GM12878 (cell line): ENCODE measurements at places on chromosomes 3 and 15.

DNA sequence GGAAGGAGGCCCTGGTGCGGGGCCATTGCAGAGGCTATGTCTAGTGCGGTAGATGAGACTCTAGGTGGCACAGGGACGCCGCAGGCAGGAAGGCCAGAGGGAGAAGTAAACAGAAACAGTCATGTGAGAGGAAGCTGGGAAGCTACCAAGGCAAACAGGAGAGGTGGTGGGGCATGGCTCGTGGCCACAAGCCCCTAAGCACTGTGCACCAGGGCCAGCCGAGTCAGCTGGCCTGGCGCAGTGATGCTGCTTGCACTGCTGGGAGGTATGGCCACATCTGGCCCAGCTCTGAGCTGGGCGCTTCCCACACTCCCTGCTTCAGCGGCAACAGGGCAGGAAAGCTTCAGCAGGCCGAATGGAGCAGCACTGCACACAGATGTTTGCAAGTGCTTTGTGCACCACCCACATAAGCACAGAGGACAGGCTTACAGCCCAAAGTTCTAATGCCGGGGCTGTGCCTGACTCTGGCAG lies 76.6 kb downstream of the SRGAP3 start:
- no peak for DNase-seq

DNA sequence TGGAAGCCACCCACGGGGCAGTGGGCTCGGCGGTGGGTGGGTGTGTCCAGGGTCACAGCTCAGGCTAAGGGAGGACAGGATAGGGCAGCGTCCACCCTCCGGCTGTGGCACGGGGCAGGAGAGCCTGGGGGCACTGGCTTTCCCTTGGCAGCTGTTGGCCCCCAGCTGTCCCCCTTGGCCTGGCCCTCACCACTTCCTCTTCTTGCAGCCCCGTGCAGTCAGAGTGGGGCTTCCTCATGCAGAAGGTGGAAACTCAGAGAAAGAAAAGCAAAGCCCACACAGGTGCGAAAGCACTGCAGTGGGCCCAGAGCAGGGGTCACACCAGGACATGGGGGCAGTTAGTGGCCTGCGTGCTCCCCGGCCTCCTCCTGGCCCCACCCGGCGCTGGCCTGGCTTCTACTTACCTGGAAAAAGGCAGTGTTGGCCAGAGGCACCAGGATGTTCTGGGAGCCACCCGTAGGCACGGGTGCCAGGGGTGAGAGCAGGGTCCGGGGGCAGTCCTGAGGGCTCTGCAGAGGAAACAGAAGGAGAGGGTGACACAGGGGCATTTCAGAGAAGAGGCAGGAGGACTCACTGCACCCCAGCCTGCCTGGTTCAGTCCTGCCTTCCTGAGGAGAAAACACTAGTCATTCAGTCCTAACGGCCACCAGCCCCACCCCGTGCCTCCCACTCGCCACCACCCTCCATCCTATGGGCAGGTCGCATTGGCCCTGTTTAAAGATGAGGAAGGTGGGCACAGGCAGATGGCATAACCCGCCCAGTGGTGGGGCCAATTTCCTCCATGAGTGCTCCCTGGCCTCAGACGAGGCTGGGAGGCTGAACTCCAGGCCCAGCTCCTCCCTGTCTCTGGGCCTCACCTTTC lies 28.3 kb downstream of the PLXND1 start:
- no peak for DNase-seq

DNA sequence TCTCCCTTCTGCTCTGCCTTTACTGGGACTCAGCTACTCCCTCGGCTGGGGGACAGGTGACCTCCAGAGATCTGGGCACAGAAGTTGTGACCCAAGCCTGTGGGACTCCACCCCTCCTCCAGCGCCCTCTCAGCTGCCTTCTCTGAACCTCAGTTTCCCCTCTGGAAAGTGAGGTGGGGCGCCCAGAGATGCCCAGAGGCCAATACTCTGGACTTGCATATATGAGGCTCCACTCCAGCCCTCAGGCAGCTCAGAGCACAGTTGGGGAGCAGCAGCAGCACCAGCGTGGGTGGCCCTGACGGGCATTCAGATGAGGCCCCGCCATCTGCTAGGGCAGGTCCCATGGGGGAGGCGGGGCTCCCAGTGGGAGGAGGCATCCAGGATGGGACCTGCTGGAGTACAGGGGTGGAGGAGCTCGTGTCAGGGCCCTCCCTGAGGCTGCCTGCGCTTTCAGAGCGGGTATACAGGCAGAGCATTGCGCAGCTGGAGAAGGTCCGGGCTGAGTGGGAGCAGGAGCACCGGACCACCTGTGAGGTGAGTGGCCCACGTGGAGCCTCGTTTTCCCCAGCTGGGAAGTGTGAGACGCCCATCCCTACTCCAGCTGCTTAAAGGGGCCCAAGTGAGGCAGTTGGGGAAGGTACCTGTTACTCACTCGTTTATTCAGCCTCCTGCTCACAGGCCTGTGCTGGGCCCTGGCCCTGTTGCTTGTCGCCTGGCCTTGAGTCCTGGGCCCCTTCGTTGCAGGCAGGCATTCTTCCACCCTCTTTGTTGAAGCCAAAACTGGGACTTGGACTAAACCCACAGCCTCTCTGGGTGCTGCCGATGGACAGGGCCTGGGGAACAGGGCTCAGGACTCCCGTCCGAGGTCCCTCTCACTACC lies 35.4 kb downstream of the PSTPIP1 start:
- no peak for DNase-seq

GRCh38 chr3:182508919-182509711 lies 284.2 kb upstream of the ATP11B start:
- DNase-seq = no peak

GRCh38 chr3:13544293-13544831 lies 4.6 kb upstream of the FBLN2 start:
- no peak for DNase-seq

DNA sequence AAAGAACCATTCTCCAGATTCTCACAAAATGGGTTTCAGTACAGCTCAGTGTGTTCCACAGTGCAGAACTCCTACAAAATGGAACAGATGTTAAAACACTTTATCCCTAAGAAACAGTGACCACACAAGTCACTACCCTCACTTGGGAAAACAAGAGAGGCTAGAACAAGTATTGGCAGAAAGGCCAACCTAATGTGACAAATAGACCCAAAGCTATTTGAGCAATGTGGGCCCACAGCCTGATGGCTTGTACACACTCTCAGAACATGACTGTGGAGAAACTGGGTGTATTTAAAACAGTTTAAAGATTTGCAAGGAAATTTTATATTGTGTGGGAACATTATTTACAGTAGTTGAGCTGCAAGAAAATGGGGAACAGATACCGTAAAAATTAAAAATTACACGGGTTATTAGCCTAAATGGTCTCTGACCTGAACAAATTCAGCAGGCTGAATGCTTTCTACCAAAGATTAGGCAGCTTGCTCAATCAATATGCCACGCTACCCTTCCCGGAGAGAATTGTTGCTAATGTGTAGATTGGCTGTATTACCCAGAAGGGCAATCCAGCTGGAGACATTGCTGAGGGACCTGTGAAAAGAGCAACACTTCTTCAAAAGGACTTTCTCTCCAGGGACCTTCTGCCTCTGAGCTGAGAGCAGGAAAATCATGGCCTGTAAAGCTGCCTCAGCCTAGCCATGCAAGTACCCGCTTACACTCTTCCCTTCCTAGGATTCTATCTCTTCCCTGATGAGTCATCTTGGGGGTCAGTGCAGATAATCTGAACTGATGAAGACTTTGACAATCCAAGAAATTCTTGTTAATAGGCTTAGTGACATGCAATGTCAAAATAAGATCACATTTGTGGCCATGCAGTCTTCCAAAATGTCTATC lies 97.1 kb downstream of the STRIT1 start:
- no peak for DNase-seq

DNA sequence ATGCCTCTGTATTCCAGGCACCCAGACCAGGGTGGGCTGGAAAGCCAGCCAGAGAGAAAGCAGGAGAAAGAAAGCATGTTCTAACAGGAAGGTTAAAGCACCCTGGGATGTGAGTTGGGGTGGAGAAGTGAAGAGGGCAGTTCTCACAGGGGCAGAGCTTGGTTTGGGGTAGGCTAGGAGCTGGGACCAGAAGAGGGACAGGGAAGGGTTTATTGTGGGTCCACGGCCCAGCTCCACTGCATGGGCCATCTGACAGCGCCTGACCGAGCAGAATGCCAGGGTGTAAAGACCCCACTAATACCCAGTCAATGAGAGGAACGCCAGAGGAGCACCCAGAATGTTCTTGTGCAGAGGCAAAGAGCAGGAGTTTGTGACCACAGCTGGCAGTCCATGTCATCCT lies 27.1 kb upstream of the MAGEF1 start:
- DNase-seq = no peak

- no peak for DNase-seq
These were observed 16.7 kb downstream of the MEGF11 start for GRCh38 chr15:66236806-66237375.

DNA sequence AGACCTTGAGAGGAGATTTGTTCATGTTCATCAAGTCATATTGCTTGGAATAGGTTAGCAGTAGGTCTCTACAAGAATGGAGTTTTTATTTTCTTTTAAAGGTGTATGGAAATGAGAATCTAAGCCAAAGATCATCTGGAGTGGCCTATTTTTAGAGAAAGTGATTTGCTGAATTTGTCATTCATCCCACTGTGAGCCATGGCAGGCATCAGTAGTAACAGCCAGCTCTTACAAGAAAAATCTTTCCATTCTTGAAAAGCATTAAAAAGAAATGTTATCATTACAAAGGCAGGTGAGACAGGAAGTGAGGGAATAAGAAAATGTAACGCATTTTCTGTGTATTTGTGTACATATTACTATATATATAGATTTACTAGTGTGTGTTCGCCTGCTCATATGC lies 29.6 kb downstream of the STAC start:
- no peak for DNase-seq
